Neural crest cell (in vitro differentiated cells): ENCODE measurements at places on chromosomes 5 and 9.

- no peak for DNase-seq
Observed at GRCh38 chr5:33297760-33298216, 143.0 kb upstream of the TARS1 start.

GRCh38 chr5:122400938-122401337 lies 88.9 kb downstream of the SNCAIP start:
- DNase-seq = no peak

DNA sequence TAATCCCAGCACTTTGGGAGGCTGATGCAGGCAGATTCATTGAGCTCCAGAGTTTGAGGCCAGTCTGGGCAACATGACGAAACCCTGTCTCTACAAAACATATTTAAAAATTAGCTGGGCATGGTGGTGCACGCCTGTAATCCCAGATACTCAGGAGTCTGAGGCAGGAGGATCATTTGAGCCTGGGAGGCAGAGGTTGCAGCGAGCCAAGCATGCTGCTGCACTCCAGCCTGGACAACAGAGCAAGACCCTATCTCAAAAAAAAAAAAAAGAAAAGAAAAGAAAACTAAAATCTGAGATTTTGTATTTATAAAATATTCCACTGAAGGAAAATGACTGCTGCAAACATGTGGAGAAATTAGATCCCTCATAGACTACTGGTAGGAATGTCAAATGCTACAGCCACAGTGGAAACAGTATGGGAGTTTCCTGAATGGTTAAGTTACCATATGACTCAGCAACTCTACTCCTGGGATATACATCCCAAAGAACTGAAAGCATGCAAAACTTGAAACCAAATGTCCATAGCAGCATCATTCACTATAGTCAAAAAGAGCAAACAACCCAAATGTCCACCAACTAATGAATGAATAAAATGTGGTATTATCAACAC lies 106.1 kb downstream of the UBAP2 start:
- no peak for DNase-seq

GRCh38 chr5:153783362-153783658 lies 255.4 kb downstream of the FAM114A2 start:
- no peak for DNase-seq
